CD4-positive, alpha-beta T cell (primary cell): ENCODE measurements at places on chromosomes 11 and 22.

- no peak for DNase-seq
These were observed 3.4 kb downstream of the FAM83F start for GRCh38 chr22:39997939-39998726.

DNA sequence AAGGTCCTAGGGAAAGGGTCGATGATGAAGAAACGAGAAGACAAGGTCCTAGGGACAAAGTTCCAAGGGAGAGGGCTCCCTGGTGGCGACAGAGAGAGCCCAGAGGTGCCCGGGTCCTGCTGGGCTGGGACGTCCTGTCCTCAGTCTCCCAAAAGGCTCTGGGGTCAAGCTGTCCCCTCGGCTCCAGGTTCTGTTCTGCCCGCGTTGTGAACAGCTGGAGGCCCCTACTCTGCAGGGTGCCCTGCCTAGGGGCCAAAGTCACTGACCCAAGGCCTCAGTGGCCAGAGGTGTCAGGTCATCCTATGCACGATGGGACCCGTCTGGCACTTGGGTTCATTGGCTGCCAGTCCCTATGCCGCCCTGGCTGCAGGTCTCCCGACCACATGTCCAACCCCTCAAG is 49.9 kb upstream of the SLC22A12 start:
- DNase-seq, result no peak

DNA sequence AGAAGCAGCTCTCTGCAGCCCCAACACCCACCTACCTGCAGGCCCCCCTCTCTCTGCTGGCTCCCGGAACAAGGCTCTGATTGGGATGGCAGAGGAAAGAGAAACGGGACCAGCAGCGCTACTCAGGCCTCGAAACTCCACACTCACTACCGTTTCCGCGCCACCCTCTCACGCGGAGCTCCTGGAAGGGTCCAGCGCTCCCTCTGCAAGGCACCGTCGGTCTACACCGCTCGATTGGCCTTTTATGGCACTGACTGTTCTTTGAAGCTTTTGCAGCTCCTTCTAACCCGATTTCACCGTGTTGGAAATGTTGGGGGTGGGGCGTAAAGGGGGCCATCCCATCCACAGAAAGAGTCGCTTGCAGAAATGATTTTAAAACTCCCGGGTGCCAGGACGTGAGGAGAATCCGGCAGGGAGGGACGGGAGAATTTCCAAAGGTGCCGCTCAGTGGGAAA is 323 bp upstream of the PANX1 start:
- DNase-seq, result no peak

GRCh38 chr22:19779685-19780268 is 19.2 kb downstream of the TBX1 start:
- no peak for DNase-seq

GRCh38 chr11:71472941-71473792 is 20.2 kb downstream of the NADSYN1 start:
- DNase-seq, result no peak

GRCh38 chr22:41301085-41302020 is at the start of gene ZC3H7B:
Gene ZC3H7B, plus strand, starts transcription at chr22:41301525. Its CDS starts 19,136 bp downstream, at chr22:41320661.
- DNase-seq, result peak; percentile 72
